H1 (cell line): ENCODE measurements at places on chromosomes 7 and 10. TPM values are rescaled to one million over a fixed set of nuclear protein-coding genes. Genes with fewer than 3 reads are reported as not detected.

Gene PGAM2
- polyA plus RNA-seq = 2.9 and 4.3 TPM in 2 replicates

DNA sequence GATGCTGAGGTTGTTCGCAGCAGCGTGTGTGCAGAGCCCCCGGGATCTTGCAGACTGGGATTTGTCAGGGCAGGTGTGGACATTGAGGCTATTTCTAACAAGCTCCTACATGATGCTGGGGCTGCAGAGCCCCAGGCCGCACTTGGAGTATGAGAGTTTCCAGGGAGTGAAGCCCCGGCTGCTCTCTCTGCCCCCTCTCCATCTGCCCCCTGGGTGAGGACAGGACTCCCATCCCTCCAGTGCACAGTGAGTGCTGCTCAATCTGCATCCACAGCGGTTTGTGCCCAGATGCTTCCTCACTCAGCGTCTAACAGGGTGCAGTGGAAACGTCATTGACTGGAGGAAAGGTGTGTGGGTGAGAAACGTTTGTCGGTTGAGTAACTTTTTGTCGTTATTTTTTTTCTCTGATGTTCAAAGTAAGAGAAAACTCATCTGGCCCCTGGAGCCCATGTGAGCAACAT, 25.3 kb downstream of the IL2RA start:
- H3K4me1 ChIP-seq = no peaks in the 10 kb centered on the region
- no peaks in the 10 kb centered on the region for H3K36me3 ChIP-seq
- no peak overlapping the region for H3K27ac ChIP-seq
- no peak for DNase-seq
- no peak overlapping the region for H3K4me3 ChIP-seq

DNA sequence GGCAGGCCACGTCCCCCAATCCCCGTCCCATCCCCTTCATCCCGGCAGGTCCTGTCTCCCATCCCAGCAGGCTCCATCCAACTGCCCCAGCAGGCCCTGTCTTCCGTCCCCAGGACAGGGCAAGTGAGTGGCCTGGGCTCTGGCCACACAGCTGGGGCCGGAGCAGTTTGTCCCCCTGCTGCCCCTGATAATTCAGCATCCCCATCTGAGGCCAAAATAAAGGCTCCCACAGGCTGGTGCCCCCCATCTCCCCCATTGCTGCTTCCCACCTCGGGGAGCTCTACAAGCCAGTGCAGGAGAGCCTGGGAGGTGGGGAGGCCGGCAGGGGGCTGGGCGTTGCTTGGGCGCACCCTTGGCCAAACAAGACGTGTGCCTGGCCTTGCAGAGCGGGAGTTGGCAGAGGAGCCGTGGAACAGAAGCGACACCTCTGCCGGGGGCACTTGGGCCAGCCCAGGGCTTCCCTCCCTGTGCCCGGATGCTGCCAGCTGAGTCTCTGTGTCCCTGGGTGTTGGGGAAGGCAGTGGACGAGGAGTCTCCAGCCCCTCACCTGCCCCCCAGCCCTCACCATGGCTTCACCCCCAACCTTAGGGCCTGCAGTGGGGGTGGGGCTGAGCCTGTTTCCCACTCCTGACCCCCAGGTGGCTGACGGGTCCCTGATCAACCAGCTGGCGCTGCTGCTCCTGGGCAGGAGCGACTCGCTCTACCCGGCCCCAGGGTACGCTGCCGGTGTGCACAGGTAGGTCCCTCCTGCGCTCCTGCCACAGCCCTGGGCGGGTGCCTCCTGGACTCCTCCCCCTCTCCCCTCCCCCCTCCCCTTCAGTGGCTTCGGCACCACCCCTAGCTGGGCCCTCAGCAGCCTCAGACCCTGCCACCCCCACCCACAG, 14.0 kb downstream of the AP5Z1 start:
- H3K27me3 ChIP-seq = no peaks in the 10 kb centered on the region
- H3K4me1 ChIP-seq = peaks cover 2% of the 10 kb centered on the region
- no peak overlapping the region for H3K4me3 ChIP-seq
- H3K27ac ChIP-seq = no peak overlapping the region

DNA sequence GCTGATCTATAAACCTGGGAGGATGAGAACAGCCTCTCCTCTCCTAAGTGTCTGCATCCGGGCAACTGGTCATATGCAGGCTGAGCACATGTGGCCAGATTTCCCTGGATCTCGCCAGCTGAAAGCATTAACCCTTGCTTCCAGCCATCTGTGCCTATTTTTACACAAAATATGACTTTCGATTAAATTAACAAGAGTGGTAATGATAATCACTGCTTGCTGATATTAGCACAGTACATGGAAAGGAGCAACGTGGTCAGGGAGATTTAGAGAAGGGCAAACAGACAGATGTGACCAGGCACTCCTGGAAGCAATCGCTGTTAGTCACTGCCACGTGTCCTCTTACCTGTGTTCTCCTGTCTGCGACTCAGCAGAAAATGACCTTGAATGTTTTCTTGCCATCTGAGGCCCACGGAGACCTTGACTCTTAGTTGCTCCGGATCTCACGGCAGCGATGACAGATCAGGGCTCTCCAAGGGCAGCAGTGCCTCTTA, 59.5 kb upstream of the NPTX2 start:
- H3K27me3 ChIP-seq = no peaks in the 10 kb centered on the region
- H3K27ac ChIP-seq = no peak overlapping the region
- H3K4me1 ChIP-seq = no peaks in the 10 kb centered on the region
- DNase-seq = no peak

GRCh38 chr7:106199813-106200364, 84.9 kb downstream of the NAMPT start:
- no peak overlapping the region for H3K4me3 ChIP-seq
- H3K27ac ChIP-seq = no peak overlapping the region
- H3K27me3 ChIP-seq = no peaks in the 10 kb centered on the region
- H3K36me3 ChIP-seq = no peaks in the 10 kb centered on the region

Gene CALHM1
- 0.29 and 0.49 TPM in 2 replicates for polyA plus RNA-seq

GRCh38 chr7:130887957-130888371, 154.0 kb upstream of the KLF14 start:
- no peak overlapping the region for H3K4me3 ChIP-seq
- no peak overlapping the region for H3K27ac ChIP-seq
- no peak for DNase-seq
- no peaks in the 10 kb centered on the region; the same call in 1 of the 2 replicates for H3K36me3 ChIP-seq

DNA sequence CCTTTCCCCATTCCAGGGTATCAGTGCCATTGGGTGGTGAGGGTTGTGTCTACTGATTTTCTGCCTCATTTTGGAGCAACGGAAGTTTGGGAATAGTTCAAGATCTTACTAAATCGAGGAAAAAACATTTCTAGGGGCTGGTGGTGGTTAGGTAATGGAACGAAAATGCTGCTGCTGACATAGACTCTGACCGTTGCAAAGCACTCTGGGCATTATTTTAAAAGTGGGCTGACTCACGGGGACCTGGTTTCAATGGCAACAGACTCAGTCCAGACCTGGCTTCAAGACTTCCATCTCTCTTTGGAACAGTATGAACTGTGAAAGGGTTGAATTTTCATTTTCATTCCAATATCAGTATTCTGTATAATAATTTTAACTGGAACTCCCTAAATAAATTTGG, 284.0 kb downstream of the PHTF2 start:
- H3K27ac ChIP-seq = no peak overlapping the region
- no peaks in the 10 kb centered on the region for H3K36me3 ChIP-seq
- peaks cover 7% of the 10 kb centered on the region for H3K4me1 ChIP-seq
- H3K27me3 ChIP-seq = peaks cover 4% of the 10 kb centered on the region; the same call in 1 of the 2 replicates
- no peak overlapping the region for H3K4me3 ChIP-seq
- DNase-seq = no peak

DNA sequence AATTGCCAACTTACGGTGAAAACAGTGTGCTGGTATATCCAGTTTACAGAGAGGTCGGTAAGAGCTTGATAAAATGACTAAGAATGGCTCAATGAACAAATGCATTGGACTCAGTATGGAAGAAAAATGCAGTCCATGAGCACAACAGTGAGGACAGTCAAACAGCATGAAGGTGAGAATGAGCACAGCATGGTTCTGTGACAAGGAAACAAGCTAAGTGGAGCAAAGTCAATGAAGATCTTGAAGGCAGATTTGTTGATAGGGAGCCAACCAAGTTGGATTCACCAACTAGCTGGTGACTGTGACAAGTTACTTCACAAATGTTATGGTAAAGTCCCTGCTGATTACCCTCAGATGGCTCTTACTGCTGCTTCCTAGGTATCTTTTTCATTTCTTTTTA, 75.9 kb downstream of the SHOC2 start:
- no peak for DNase-seq
- no peak overlapping the region for H3K27ac ChIP-seq
- no peak overlapping the region for H3K4me3 ChIP-seq
- H3K4me1 ChIP-seq = no peaks in the 10 kb centered on the region

Gene ELN
- 5.1 and 5.4 TPM in 2 replicates for polyA plus RNA-seq

GRCh38 chr10:25934621-25935139, 651 bp downstream of the MYO3A start:
- no peak for DNase-seq
- no peak overlapping the region for H3K27ac ChIP-seq
- H3K4me3 ChIP-seq = peak overlapping the region; percentile 77
- no peaks in the 10 kb centered on the region for H3K27me3 ChIP-seq
- H3K36me3 ChIP-seq = no peaks in the 10 kb centered on the region

GRCh38 chr7:3042861-3043489, 692 bp downstream of the CARD11 start:
- H3K4me3 ChIP-seq = peak overlapping the region; percentile 60
- no peaks in the 10 kb centered on the region for H3K36me3 ChIP-seq
- H3K4me1 ChIP-seq = peaks cover 9% of the 10 kb centered on the region
- H3K27me3 ChIP-seq = no peaks in the 10 kb centered on the region
- peak; percentile 63 for DNase-seq
- no peak overlapping the region for H3K27ac ChIP-seq

- H3K4me1 ChIP-seq = no peaks in the 10 kb centered on the region
- H3K27me3 ChIP-seq = no peaks in the 10 kb centered on the region
- no peaks in the 10 kb centered on the region for H3K36me3 ChIP-seq
- DNase-seq = no peak
Measured at GRCh38 chr7:13633857-13634256, 355.6 kb downstream of the ETV1 start.

Gene LYZL2
- not detected in 2 replicates for polyA plus RNA-seq

DNA sequence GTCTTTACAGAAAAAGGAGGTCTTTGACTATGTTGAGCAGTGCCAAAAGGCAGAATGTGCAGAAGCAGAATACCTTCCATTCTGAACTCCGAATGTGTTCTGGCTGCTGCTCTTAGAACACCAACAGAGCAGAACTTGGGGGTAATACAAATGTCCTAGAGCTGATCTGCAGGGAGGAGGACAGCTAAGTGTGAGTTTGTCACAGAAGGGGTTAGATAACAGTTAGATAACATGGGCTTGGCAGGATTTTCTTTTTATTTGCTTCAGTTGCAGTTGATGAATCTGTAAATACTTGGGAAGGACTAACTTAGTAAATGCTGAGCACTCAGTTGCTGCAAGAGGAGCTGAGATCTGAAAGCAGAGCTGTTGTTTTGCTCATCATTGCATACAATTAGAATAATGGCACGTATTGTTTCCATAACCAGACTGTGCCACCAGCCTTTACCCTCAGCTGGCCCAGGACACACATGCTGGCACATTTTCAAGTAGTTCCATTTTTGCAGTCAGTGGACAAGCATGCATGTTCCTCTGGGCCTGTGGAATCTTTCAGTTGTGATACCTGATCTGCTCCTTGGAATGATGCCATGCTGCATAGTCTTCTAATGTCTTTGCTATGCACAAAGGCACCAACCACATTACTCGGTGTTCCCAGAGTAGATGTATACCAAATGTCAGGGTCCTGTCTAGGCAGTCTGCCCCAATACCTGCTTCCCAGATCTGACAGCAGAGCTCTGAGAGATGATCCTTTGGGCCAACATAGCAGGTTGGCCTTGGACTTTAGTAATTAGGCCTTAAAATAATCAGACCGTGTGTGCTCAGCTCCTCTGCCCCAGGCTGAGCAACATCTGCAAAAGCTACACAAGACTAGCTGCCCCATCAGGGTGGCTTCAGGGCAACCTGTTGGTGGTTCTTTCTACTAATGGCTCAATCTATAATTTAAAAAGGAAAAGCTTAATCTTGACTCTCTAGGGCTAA, 55.7 kb downstream of the GSDME start:
- no peaks in the 10 kb centered on the region; the same call in 1 of the 2 replicates for H3K36me3 ChIP-seq
- DNase-seq = no peak
- no peak overlapping the region for H3K4me3 ChIP-seq
- H3K4me1 ChIP-seq = peaks cover 2% of the 10 kb centered on the region
- no peaks in the 10 kb centered on the region for H3K27me3 ChIP-seq

Gene GIMAP4
- polyA plus RNA-seq = 0.20 TPM in 1 of 2 replicates, not detected in the other

GRCh38 chr7:130353196-130353595, 8.6 kb downstream of the CPA5 start:
- H3K27me3 ChIP-seq = no peaks in the 10 kb centered on the region
- DNase-seq = no peak
- peaks cover 24% of the 10 kb centered on the region for H3K4me1 ChIP-seq
- no peak overlapping the region for H3K27ac ChIP-seq
- no peak overlapping the region for H3K4me3 ChIP-seq
- H3K36me3 ChIP-seq = no peaks in the 10 kb centered on the region

Gene PNLIPRP3
- not detected in 2 replicates for polyA plus RNA-seq

Gene C10orf143
- 1.5 and 1.6 TPM in 2 replicates for polyA plus RNA-seq

- peaks cover 4% of the 10 kb centered on the region for H3K4me1 ChIP-seq
- no peak for DNase-seq
- no peak overlapping the region for H3K27ac ChIP-seq
- H3K27me3 ChIP-seq = no peaks in the 10 kb centered on the region
- H3K4me3 ChIP-seq = no peak overlapping the region
Measured at GRCh38 chr7:28921822-28922221, 36.3 kb downstream of the TRIL start.

Gene NXPH1
- polyA plus RNA-seq = 0.14 and 0.24 TPM in 2 replicates

Gene HOXA11
- polyA plus RNA-seq = not detected in 2 replicates

Gene NPFFR1
- 0.02 and 0.03 TPM in 2 replicates for polyA plus RNA-seq

- H3K4me1 ChIP-seq = no peaks in the 10 kb centered on the region
- no peak overlapping the region for H3K4me3 ChIP-seq
- no peaks in the 10 kb centered on the region for H3K36me3 ChIP-seq
- no peak overlapping the region for H3K27ac ChIP-seq
- no peaks in the 10 kb centered on the region for H3K27me3 ChIP-seq
- DNase-seq = no peak
Measured at GRCh38 chr10:8319704-8320103, 265.2 kb downstream of the GATA3 start.

DNA sequence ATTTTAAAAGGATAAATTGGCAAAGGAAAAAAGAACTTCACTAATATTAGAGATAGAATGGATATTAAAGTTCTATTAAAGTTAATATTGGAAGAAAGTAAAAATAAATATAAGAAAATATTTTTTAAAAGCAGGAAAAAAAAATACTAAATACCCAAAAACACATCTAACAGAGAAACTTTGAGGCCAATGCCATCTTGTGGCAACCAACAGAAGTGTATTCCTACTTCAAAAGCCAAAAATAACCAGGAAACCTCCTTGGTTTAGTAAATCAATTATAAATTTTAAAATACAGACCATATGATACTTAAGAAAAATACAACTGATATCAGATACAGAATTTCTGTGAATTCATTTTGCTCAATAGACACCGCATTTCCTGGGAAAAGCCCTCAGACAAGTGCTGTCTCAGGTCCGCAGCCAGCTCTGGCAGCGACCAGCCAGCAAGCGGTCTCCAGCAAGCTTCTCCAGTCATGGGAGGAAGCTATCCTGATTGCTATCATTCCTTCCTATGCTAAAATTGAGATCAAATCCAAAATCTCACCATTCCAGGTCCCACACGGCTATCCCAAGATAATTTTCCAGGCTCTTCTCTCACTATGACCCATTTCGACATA, 65.3 kb downstream of the LMBR1 start:
- no peak for DNase-seq
- no peaks in the 10 kb centered on the region for H3K4me1 ChIP-seq
- no peak overlapping the region for H3K4me3 ChIP-seq
- H3K27me3 ChIP-seq = no peaks in the 10 kb centered on the region
- H3K36me3 ChIP-seq = no peaks in the 10 kb centered on the region; the same call in none of the 2 replicates

- no peak overlapping the region for H3K4me3 ChIP-seq
- no peaks in the 10 kb centered on the region for H3K36me3 ChIP-seq
- H3K4me1 ChIP-seq = 0 out of 2 replicates have a peak, but pooled peaks cover 4% of the 10 kb centered on the region
- H3K27ac ChIP-seq = no peak overlapping the region
- H3K27me3 ChIP-seq = no peaks in the 10 kb centered on the region
Measured at GRCh38 chr10:110067960-110068770, 60.4 kb downstream of the ADD3 start.
